Left renal cortex interstitium (tissue), 4 donors: ENCODE measurements at places on chromosomes 11 and 22.

- DNase-seq: no peak
These were observed 46.2 kb downstream of the IGF2 start for GRCh38 chr11:2092956-2093412.

GRCh38 chr11:47130543-47130942 lies 46.1 kb downstream of the ARFGAP2 start:
- DNase-seq: no peak

DNA sequence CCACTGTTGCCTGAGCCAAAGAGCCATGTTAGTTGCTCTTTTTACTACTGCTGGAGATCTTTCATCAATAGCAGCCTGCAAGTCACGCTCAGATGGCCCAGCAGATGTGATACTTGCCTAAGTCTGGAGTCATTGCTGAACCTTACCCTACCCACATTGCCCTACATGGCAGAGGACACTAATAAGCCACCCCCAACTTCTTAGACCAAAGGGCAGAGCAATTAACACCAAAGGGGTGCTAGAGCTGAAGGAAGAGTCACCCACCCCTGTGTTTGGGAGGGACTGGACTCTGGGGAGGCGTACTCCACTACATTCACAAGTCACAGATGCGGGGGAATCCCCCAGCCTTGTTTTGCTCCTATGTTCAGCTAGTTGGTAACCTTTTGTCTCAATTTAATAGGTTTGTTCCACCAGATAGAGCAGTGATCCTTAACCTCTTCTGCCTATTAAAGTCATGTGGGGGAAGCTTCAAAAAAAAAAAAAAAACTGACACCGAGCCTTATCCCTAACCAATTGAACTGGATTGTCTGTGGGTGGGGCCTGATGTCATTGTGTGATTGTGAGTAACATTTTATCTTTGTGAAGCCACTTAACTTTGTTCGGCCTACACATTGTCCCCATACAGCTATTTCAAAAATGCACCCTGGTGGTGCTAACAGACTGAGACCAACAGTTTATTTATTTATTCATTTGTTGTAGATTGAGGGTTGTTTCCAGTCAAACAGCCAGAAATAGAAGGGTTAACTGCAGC lies 13.1 kb downstream of the ADM start:
- no peak for DNase-seq

DNA sequence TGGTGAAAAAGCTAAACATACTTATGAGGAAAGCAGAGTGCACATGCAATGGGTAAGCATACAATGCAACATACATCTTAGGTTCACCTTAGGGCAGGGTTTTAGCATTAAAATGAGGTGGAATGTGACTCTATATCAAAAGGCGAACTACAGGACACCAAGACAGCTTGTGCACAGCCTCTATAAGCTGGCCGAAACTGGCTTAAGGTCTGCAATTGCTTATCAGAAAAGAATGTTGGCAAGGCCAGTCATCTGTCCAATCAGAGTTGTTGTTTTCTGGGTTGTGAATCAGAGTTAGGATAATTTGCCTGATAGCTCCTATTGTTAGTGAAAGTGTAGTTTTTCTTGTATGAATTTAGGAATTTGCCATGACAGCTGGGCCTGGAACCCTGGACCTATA lies 76.5 kb downstream of the LRRC4C start:
- DNase-seq: no peak

DNA sequence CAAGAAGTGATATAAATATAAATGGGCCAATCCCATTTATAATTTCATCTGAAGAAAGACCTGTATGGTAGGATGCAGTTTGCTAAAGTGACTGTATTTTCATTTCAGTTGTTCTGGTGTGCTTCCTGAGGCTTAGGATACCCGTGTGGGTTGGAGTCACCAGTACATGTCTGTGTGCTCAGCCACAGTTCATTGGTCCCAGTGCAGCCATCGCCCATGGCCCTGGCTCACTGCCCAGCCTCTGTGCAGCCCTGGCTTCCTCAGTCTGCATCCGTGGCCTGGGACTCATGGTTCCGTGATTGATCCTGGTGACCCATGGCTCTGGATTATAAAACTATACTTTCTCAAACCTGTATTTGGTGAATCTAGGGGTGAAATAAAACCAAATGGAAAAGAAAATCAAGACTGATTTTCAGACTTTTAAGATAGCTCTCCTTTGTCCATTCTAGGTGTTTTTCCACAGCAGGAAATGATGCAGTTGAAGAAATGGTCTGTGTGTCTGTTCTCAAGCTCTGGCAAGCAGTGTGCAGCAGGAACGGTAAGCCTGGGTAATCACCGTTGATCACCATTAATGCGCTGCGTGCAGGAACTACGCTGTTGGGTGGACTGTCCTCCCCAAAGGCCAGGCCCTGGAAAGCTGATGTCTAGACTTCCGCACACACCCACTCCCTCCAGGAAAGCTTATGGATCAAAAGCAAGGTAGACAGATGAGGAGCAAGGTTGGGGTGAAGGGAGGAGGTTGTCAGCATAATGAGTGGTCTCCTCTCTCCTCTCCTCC lies 27.2 kb downstream of the TTC12 start:
- no peak for DNase-seq

GRCh38 chr11:123797114-123797513 lies 9.0 kb downstream of the OR6M1 start:
- no peak for DNase-seq

GRCh38 chr22:28813772-28814518 lies 13.6 kb upstream of the XBP1 start:
- DNase-seq: no peak

DNA sequence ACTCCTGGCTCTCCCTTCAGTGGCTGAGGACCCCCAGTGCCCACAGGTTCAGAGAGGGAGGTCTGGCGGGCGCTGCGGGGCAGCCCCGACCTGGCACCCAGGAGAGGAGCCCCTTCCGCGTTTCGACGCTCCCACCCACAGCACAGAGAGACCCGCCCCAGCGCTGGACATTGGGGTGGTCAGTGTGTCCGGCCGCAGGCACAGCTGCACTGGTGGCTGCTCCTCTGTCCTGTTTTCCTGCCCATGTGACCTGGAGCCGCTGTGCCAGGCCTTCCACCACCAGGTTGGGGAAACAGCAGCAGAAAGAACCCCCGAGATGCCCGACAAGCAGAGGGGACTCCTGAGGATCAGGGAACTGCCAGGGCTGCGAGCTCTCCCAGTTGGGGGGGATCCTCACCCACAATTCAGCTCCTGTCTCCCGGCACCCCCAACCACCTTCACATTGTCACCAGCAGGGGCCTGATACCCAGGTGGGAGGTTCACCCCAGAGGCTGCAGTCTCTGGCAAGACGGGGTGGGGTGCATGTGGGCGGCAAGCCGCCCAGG lies 13.6 kb downstream of the KRTAP5-5 start:
- DNase-seq: no peak

GRCh38 chr11:129354691-129355090 lies 21.0 kb upstream of the BARX2 start:
- no peak for DNase-seq

- no peak for DNase-seq
These were observed 6.0 kb downstream of the NDUFV1 start for GRCh38 chr11:67612751-67613150.

- no peak for DNase-seq
These were observed 458.5 kb downstream of the BRD1 start for GRCh38 chr22:49368976-49369725.

- DNase-seq: no peak
These were observed 7.9 kb downstream of the SLC35C1 start for GRCh38 chr11:45812581-45813548.

GRCh38 chr11:101129203-101129943 lies at the start of gene PGR:
PGR (minus strand) TSS chr11:101129813; CDS start chr11:101129070, 743 bp downstream.
- DNase-seq: no peak

DNA sequence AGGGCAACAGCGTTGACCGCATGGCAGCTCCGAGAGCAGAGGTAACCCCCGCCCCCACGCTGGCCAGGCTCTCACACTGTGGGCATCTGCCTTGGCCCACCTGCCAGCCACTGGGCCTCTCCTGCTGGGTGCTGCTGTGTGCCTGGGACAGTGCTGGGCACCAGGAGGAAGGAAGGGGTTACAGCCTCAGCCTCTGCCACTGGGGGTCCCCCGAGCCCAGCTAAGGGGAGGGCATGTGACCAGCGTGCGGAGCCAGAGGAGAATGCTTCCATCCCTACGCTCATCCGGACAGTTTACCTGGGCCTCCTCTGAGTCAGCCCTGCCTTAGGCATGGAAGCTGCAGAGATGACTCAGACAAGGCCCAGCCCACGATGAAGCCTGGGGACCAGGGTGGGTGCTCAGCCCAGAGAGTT lies 10.9 kb downstream of the NCF4 start:
- DNase-seq: no peak

DNA sequence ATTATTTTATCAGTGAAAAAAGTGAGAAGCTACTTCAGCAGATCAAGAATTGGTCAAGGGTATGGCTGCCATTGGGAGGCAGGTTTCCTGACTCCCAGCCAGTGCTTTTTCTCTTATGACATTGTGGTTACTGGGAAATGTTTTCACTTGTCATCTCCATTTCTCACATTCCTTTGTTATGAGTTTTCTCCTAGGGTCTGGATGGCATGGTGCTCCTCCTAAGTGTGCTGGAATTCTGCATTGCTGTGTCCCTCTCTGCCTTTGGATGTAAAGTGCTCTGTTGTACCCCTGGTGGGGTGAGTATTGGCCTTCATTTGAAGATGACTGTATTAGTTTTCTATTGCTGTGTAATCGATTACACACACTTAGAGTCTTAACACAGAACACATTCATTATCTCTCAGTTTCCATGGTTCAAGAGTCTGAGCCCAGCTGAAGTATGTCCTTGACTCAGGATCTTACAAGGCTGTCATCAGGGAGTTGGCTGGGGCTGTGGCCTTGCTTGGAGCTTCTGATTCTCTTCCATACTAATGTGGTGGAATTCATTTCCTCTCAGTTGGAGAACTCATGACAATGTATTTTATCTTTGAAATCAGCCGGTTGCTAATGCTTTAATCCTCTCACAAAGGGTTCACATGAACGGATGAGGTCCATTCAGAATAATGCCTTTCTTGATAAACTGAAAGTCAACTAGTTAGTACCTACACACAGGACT lies 21.0 kb upstream of the MS4A6E start:
- DNase-seq: no peak

- DNase-seq: no peak
These were observed 303.4 kb upstream of the SYN3 start for GRCh38 chr22:33361581-33361980.

DNA sequence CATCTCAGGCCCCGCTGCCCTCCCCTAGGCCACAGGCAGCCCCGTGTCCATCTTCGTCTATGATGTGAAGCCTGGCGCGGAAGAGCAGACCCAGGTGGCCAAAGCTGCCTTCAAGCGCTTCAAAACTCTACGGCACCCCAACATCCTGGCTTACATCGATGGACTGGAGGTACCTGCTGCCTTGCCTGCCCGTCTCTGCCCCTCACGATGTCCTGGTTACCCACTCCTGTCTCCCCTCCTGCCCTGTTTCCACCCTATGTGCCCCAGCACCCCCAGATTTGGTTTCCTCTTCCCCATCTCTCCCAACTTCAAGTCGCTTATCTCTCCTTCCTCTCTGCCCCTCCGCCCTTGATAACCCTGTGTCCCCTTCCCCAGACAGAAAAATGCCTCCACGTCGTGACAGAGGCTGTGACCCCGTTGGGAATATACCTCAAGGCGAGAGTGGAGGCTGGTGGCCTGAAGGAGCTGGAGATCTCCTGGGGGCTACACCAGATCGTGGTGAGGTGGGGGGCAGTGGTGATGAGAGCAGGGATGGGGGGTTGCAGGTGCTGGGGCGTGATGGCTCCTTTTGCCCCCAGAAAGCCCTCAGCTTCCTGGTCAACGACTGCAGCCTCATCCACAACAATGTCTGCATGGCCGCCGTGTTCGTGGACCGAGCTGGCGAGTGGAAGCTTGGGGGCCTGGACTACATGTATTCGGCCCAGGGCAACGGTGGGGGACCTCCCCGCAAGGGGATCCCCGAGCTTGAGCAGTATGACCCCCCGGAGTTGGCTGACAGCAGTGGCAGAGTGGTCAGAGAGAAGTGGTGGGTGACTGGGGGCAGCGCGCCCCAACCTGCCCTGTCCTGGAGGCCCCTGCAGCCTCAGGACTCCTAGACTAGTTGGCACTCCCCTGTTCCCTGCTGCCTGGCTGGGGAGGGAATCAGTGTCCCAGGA lies 930 bp downstream of the SCYL1 start:
- DNase-seq: no peak

DNA sequence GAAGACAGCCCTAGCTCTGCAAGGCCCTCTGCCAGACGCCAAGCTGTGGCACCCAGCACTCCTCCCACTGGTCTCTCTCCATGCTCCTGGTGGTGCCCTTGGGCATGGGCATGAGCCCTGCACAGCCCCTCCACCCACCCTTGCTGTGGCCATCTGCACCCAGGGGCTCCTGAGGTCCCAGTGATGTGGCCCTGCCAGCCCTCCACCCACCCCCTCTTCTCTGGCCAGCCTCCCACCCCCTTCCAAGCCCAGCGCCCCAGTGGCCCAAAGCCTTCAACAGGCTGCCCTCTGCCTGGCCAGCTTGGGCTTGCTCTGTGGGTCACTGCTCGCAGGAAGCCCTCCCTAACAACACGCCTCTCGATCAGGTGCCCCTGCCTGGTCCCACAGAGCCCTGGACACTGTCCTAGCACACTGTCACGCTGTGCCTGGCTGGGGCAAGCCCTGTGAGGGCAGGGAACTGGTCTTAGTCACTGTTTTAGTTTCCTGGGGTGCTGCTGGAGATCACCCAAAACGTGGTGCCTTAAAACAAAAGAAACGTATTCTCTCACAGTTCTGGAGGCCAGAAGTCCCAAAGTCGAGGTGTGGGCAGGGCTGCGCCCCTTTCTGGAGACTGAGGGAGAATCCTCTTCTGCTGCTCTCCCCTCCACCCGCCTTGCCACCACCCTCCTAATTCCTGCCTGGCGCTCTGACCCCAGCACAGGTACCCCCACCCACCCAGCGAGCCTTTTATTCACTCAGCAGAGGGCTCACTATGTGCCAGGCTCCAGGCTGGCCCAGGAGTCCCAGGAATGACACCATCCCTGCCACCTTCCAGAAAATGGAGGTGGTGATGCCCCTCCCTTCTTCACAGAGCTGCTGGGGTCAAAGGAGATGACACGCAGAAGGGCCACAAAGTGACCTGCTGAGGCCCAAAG lies 14.7 kb downstream of the SULT4A1 start:
- no peak for DNase-seq

GRCh38 chr11:97742717-97743116 lies 1278.0 kb upstream of the CNTN5 start:
- DNase-seq: no peak

GRCh38 chr22:31342389-31343140 lies 3.6 kb downstream of the PATZ1 start:
- DNase-seq: no peak

DNA sequence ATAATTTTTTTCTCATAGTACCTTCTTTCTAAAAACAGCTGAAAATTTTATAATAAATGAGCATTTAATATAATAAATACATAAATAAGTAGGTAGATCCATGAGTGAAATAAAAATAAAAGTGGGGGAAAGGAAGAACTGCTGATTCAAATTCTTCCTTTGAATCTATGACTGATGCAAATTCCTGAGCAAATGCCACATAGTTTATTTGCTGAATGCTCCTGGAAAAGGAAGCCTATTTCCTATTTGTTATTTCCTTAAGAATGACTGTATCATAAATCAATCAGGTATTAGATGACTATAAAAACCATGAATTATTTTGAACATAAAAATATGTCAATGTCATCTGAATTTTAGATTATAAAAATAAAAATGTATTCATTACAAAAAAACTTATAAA lies 16.6 kb downstream of the BTBD10 start:
- DNase-seq: no peak

- no peak for DNase-seq
These were observed 38.7 kb downstream of the CYTH4 start for GRCh38 chr22:37320726-37321677.

- no peak for DNase-seq
These were observed 64.7 kb downstream of the MTMR3 start for GRCh38 chr22:29947410-29948384.

- no peak for DNase-seq
These were observed 1.4 kb upstream of the LIF start for GRCh38 chr22:30247974-30248373.

GRCh38 chr11:131667566-131667965 lies 297.2 kb downstream of the NTM start:
- no peak for DNase-seq
